H9 (cell line): ENCODE measurements at places on chromosomes 7 and 10. TPM values are rescaled to one million over a fixed set of nuclear protein-coding genes. Genes with fewer than 3 reads are reported as not detected.

Gene RELN
- 0.02 TPM in 1 of 2 replicates, not detected in the other for total RNA-seq

- no peak overlapping the region for H3K4me3 ChIP-seq
- H3K36me3 ChIP-seq, result no peaks in the 10 kb centered on the region
- DNase-seq, result peak; percentile 6
- H3K27ac ChIP-seq, result no peak overlapping the region
Measured at GRCh38 chr10:47294057-47294456, 5.9 kb upstream of the GDF10 start.

DNA sequence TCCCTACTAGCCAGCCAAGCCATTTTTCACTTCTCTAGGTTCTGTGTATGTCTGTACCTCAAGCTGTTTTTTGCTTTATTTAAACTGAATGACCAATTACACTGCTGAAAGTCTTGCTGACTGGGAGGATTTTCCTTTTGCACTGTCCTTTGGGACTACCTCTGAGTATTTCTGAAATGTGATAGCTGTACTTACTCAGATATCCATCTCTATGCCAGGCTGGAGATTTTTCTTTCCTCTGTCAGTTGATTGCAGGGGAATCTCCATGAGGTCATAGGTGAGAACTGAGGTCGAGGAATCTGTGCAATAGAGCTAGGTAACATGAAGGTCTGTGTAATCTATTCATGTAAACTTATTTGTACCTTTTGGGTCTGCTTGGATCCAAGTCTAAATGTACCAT lies 38.9 kb upstream of the ANKRD1 start:
- no peak overlapping the region for H3K27ac ChIP-seq
- H3K27me3 ChIP-seq, result no peaks in the 10 kb centered on the region
- H3K36me3 ChIP-seq, result no peaks in the 10 kb centered on the region
- no peak for DNase-seq
- H3K4me1 ChIP-seq, result no peaks in the 10 kb centered on the region; the same call in 1 of the 2 replicates
- no peak overlapping the region for H3K4me3 ChIP-seq

DNA sequence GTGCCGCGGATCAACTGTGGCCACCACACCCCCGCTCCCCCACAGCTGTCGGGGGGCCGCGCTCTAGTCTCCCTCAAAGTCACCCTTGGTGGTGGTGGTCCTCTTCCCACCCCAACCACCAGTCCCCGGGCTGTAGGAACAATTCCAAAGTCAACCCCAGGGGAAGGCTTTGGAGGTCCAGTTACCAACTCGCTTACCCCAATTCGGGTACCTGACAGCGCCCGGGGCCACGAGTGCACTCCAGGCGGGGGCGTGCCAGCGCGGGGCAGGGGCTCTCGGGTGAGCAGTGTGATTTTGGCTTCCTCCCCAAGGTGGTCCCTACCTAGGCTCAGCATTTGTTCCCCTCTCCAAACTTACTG lies 584 bp upstream of the ZMIZ1 start:
- no peaks in the 10 kb centered on the region for H3K27me3 ChIP-seq
- peaks cover 3% of the 10 kb centered on the region; the same call in 1 of the 2 replicates for H3K36me3 ChIP-seq
- H3K4me1 ChIP-seq, result peaks cover 20% of the 10 kb centered on the region; the same call in 1 of the 2 replicates
- DNase-seq, result no peak
- H3K27ac ChIP-seq, result no peak overlapping the region

- peak overlapping the region; percentile 82 for H3K4me3 ChIP-seq
- peaks cover 4% of the 10 kb centered on the region for H3K4me1 ChIP-seq
- no peak overlapping the region for H3K27ac ChIP-seq
- H3K36me3 ChIP-seq, result no peaks in the 10 kb centered on the region
- no peak for DNase-seq
Measured at GRCh38 chr10:97849103-97849686, 448 bp upstream of the GOLGA7B start.

GRCh38 chr10:78910886-78911285 lies 157.9 kb upstream of the ZMIZ1 start:
- peaks cover 10% of the 10 kb centered on the region; the same call in 1 of the 2 replicates for H3K4me1 ChIP-seq
- no peak overlapping the region for H3K4me3 ChIP-seq

Gene RPEL1
- total RNA-seq, result 0.13 TPM in 1 of 2 replicates, not detected in the other

DNA sequence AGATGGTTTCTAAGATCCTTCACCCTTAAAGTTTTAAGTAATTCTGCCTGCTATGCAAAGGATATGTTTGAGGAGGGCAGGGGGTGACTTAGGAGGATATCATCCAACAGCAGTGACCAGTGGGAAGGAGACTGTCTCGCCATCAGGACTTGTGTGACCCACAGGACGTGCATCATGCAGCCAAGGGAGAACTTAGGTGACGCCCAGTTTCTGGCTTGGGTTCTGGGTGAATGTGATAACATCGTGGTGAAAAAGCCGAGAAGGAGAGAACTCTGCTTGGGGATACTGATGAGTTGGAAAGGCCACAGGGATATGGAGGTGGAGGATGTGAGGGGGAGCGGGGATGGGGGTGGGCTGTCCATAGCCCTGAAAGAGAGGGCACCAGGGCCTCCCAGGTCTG lies 3.8 kb downstream of the WIPI2 start:
- no peak for DNase-seq
- no peaks in the 10 kb centered on the region for H3K27me3 ChIP-seq
- H3K4me3 ChIP-seq, result no peak overlapping the region
- peaks cover 2% of the 10 kb centered on the region; the same call in 1 of the 2 replicates for H3K4me1 ChIP-seq
- no peak overlapping the region for H3K27ac ChIP-seq
- peaks cover 5% of the 10 kb centered on the region for H3K36me3 ChIP-seq

GRCh38 chr7:148044173-148044572 lies 546.4 kb upstream of the C7orf33 start:
- H3K4me3 ChIP-seq, result no peak overlapping the region
- H3K36me3 ChIP-seq, result peaks cover 4% of the 10 kb centered on the region; the same call in 1 of the 3 replicates
- H3K27ac ChIP-seq, result no peak overlapping the region

- H3K4me1 ChIP-seq, result no peaks in the 10 kb centered on the region
- peaks cover 8% of the 10 kb centered on the region; the same call in 2 of the 3 replicates for H3K36me3 ChIP-seq
- H3K27ac ChIP-seq, result no peak overlapping the region
- H3K27me3 ChIP-seq, result no peaks in the 10 kb centered on the region
- no peak for DNase-seq
Measured at GRCh38 chr7:147980826-147981813, 609.4 kb upstream of the C7orf33 start.

DNA sequence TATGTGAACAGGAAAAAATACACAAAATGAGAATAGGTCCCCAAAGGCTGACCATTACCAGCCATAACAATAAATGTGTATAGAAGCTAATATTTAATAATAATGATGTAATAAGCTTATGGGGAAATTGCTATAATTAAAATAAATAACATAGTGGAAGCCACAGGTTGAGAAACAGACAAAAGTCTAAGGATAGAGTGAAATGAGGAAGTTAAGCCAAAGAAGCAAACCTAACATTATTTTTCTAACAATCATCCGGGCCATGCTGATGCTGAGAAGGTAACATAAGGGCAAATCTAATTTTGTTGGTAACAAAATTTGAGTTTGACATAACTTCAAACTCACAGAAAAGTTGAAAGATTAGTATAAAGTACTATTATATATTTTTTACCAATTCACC lies 115.9 kb downstream of the MICU1 start:
- no peak overlapping the region for H3K4me3 ChIP-seq
- no peak overlapping the region for H3K27ac ChIP-seq
- H3K27me3 ChIP-seq, result no peaks in the 10 kb centered on the region
- peaks cover 8% of the 10 kb centered on the region; the same call in 2 of the 3 replicates for H3K36me3 ChIP-seq
- no peak for DNase-seq

Gene CUZD1
- total RNA-seq, result 17.2 and 19.4 TPM in 2 replicates

- H3K27me3 ChIP-seq, result no peaks in the 10 kb centered on the region
- no peaks in the 10 kb centered on the region for H3K36me3 ChIP-seq
- no peaks in the 10 kb centered on the region for H3K4me1 ChIP-seq
- H3K27ac ChIP-seq, result no peak overlapping the region
- H3K4me3 ChIP-seq, result no peak overlapping the region
- DNase-seq, result no peak
Measured at GRCh38 chr7:81937091-81937490, 167.2 kb upstream of the HGF start.

GRCh38 chr7:16813232-16813616 lies 8.4 kb upstream of the AGR2 start:
- H3K27ac ChIP-seq, result no peak overlapping the region
- no peaks in the 10 kb centered on the region for H3K4me1 ChIP-seq
- H3K27me3 ChIP-seq, result no peaks in the 10 kb centered on the region
- no peaks in the 10 kb centered on the region for H3K36me3 ChIP-seq
- no peak overlapping the region for H3K4me3 ChIP-seq

Gene GDF2
- not detected in 2 replicates for total RNA-seq

DNA sequence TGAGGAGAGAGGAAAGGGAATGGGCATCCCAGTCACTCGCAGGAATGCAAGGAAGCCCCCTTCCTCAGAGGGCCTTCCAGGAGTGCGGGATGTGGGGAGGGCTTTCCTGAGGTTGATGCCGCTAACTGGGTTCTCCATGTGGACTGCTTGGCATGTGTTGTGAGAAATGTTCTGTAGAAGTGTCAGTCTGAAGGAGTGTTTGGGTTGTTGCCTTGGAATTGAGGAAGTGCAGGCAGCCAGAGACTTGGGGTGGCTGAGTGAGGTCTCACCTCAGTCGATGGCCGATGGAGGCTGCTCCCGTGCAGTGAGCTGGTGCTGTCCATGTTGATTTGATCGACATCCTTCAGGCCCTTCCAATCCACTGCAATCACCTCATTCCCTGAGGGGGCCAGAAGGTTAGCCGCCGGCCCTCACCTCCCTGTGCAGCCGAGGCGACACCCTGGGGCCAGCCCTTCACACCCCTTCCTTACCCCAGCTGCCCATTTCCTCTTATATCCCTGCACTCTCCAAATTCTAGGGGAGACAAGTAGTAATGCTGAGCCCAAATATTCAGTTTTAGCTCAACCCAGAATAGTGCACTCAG lies 2.7 kb downstream of the FAM131B start:
- H3K36me3 ChIP-seq, result peaks cover 52% of the 10 kb centered on the region
- peak overlapping the region; percentile 83; the same call in 1 of the 3 replicates for H3K4me3 ChIP-seq
- no peak for DNase-seq
- H3K27me3 ChIP-seq, result peaks cover 6% of the 10 kb centered on the region; the same call in 1 of the 2 replicates
- H3K4me1 ChIP-seq, result no peaks in the 10 kb centered on the region
